Right renal cortex interstitium (tissue), 3 donors: ENCODE measurements at places on chromosomes 4 and X. TPM values are rescaled to one million over a fixed set of nuclear protein-coding genes. Genes with fewer than 3 reads are reported as not detected.

DNA sequence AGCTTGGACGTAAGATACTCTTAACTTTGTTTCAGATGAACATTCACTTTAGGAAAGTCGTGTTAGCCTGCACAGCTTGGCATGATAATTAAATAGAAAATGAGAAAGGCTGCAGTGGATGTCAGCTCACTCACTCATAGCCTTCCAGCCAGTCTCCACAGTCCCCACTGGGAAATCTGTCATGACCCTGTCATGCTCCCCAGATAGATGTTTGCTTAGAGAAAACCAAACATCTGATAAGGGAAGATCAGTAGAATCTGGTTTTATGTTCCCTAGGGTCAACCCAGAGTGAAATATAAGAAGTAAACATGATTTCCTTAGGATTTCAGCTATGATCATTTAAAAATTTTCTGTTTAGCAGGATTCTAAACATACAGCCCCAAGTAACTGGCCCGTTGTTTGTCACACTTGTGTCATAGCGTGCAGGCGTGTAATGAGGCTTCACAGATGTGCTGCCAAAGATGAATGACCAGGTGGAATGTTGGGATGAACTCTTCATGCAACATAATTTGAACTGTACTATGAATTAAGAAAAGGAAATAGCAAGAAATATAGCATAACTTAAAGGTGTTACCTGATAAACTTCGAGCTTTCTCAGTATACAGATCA lies 180.1 kb downstream of the BANK1 start:
- no peak for DNase-seq

GRCh38 chr4:60042941-60043340 lies 1157.2 kb upstream of the ADGRL3 start:
- no peak for DNase-seq

GRCh38 chr4:141640696-141641095 lies 4.3 kb downstream of the IL15 start:
- DNase-seq, result no peak

Gene OTOP1
- polyA plus RNA-seq, result not detected
